Peyer's patch (tissue), 4 donors: ENCODE measurements at places on chromosomes 12 and 14.

DNA sequence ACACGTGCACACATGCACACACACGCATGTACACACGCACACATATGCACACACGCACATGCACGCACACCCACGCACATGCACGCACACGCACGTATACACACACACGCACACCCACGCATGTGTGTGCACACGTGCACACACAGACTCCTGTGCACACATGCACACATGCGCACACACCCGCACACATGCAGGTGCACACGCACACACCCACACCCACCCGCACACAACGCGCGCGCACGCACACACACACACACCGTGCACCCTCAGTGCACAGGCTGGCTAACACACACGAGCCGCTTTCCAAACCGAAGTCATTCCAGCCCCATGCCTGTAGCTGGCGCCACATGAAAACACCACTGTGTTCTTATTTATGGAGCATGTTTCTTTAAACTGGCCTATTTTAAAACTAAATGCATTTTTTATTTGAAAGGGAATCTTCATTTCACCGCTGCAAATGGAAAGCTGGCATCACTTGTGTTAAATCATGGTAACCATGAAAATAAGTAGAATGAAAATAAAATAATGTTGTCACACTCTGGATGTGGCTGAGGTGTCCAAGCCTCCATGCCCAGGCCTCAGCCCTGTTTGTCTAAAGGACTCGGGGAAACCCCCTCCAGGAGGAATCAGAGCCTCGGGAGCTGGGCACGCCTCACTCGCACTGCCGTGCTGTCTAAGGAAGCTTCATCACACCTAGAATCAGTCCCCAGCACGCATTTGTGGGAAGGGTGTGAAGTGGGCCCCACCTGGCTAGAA, 45.1 kb downstream of the GALNT9 start:
- DNase-seq = no peak

DNA sequence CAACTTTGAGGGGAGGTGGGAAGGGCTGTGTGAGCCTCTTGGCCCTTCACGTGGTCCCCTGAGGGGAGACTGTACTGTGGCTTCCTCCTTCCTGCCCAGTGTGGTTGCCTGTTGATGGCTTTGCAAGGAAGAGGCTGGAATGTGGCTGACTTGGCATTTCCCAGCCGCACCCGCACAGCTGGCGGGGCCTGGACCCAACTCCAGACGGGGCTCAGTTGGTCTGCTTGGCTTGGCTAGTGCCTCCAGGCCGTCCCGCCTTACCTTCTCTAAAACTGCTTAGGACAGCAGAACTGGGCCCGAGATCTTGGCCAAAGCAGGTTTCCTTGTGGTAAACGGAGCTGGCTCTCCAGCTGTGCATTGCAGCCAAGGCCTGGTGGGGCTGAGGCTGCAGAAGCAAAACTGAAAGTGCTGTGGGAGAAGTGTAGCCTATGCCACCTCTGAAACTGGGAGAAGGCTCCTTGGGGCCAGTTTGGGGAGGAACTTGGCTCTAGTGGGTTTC, 139.5 kb downstream of the SMOC1 start:
- DNase-seq = peak; percentile 53

- no peak for DNase-seq
These were observed 49.0 kb upstream of the SLC8A3 start for GRCh38 chr14:70237710-70238109.

DNA sequence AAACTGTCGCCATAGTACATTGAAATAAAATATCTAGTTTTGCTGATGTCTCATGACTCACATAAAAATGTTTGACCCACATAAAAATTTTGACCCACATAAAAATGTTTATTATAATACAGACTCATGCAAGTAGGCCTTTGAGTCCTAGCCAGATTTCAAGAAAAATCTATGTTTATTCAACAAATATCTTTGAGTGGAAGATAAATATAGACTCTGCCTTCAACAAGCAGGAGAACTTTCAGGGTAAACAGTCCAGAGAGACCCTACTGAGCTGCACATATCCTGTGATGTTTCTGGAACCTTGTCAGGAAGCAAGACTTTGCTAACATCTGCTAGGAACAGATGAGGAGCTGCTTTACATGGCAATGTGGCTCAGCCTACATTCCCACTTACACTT, 283.1 kb downstream of the MDGA2 start:
- DNase-seq = no peak

DNA sequence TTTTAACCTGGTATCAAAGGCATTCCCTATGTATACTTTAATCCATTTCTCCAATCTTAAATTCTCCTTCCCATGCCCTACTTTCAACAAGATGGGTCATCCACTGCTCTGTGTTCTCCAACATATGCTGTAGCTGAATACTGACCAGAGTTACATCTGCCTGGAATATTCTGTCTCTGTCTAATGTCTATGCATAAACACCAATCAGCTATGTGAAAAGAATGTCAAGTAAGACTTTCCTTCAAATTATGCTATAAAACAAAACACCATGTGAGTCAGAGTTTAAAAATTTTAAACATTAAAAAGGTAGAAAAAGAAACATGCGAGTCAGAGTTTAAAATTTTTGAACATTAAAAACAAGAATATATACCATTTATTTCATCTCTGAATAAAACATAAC, 19.3 kb downstream of the NT5DC3 start:
- DNase-seq = no peak

DNA sequence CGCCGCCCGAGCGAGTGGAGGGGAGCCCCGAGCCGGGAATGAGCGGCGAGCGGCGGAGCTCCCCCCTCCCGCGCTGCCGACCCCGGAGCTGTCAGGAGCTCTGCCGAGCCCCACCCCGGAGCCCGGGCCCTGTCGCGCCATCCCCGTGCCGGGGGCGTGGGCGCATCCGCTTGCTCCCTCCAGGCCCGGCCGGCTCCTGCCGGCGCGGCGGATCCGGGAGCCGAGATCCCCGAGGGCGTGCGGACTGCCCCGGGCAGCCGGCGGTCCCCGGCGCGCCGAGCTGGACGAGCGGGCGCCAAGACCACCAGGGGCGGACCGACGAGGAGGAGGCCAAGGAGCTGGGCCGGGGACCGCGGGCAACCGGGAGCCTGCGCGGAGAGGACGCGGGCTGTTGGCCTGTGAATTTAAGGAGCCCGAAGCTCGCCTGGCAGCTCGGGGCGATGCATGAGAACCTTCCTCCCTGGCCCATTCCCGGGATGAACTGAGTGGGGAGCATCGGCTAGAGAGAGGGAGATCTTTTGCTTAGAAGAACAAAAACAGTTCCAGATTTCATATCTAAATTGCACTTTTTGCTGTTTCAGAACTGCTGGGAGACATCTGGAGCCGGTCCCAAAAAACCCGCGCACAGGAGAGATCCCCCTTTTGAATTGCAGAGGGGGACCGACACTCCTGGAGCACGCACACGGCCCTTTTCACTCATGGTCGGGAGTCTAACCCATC, 2.0 kb downstream of the PTHLH start:
- DNase-seq = peak; percentile 45

GRCh38 chr14:81176241-81176640, 44.5 kb downstream of the GTF2A1 start:
- peak; percentile 76 for DNase-seq

DNA sequence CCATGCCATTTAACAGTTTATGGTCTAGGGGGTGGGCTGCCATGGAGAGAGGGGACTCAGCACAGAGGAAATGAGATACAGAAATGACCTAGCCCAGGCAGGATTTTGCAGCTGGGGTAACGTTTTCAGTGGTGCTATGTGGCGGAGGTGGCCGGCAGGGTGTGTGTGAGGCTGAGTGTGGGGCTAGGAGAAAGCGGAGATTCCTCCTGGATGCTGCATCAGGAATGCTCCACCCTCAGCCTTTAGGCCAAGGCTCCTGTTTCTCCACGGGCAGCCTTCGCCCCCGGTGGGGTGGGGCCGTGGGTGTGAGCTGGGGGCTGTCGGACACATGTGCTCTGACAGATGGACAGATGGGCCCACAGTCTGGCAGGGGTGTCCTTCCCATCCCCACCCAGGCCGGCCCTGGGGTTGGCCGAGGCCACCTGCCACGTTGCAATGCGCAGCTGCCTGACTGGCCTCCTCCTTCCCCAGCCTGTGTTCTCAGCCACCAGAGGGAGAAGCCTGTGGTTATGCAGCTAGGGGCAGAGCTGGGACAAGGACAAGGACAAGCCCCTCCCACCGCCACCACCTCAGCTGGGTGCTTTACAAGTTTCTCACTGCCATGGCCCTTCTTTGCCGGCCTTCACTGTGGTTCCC, 44.3 kb downstream of the TEAD4 start:
- no peak for DNase-seq

DNA sequence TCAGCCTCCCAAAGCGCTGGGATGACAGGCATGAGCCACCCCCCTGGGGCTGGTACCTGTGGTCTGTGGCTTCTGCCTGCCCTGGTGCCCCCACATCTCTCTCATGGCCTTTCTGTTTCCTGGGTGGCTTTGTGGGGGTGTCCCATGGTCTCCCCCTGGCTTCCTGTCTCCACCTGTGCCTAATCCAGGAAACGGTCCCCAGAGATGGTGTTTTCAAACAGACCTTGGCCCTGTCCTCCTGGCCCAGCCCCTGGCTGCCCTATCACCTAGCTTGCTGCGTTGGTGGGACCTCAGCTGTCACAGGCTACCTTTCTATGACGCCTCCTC, 18.1 kb downstream of the MEG3 start:
- no peak for DNase-seq

DNA sequence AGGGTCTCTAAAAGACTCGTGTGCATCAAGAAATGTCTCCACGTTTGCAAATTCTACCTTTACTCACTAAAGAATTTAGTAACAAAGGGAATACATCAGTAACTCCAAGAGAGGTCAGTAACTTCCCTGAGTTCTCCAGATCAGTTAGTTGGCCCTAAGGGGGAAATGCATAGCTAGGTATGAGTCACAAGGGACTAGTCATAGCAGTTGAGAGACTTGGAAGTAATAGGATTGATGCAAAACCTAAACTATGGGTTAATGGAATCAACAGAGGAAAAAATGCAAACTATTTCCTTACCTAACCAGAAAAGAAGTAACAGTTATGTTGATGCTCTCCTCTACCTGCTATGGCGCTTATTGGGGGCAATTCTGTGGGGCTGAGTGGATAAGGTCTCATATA, 148.8 kb upstream of the GARIN6 start:
- DNase-seq = no peak

GRCh38 chr12:18165889-18166288, 75.9 kb upstream of the RERGL start:
- no peak for DNase-seq

- no peak for DNase-seq
These were observed 67.2 kb upstream of the DIO2 start for GRCh38 chr14:80278293-80279023.

DNA sequence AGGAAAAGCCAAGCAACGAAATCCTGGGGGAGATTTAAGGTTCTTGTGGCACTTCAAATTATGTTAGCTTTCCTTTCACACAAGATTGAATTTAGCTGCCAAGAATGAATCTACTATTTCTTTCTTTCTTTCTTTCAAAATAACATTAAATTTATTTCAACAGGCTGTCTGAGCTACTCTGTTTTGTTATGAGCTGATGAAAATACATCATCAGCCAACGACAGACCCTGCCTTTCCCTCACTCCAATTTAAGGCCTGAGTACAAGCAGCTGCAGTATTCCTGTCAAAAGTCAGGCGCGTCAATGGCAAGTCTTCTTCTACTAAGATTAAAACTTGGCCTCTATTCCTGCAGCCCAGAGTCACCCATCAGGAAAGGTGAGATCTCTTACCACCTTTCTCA, 347.7 kb upstream of the FLRT2 start:
- DNase-seq = no peak

DNA sequence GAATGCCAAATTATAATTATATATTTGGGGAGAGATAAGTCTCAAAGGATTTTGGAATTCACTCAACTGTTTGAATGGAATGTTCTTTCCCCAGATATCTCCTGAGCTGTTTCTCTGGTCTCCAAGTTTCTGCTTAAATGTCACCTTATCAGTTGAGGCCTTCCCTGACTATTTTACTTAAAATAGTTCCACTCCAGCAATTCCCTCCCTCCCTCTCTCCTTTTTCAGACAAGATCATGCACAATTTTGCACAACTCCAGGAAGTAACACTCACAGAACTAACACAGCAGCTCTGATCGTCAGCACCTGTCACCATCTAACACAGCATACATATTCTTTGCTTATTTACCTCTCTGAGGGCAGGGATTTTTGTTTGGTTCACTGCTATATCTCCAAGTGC, 12.5 kb downstream of the BTG1 start:
- DNase-seq = no peak

DNA sequence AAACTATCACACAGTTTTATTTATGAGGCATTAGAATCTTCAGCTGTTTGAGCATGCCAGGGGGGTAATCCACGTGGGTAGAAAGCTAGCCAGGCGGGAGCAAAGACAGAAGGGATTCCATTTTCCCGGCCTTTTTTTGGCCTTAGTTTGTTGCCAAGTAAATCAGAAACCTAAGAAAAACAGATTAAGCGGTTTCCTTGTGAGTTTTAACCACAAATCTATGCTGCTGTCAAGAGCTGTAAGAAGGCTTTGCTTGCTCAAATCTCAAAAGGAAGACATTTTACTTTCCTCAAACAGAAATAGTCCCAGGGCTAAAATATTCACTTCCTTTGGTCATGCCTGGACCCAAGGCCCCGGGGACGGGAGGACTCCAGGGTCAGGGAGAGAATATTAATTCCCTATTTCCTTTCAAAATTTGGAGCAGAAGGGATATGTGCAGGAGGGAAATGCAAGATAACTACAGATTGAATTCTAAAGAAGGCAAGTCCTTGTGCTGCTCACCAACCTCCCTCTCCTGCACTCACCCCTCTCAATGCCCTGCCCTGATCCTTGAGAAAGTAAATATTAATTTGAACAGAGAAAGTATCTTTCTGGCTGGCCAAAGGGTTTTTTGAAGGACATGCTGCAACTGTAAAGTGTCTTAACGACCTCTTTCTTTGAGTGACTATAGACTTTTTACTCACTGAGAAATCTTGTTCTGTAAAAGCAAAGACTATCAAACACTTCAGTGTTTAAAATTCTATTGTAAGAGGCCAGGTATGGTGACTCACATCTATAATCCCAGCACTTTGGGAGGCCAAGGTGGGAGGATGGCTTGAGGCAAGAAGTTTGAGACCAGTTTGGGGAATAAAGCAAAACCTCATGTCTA, 75.7 kb downstream of the HSD17B6 start:
- no peak for DNase-seq

GRCh38 chr12:69331519-69331908, 16.7 kb upstream of the LYZ start:
- DNase-seq = no peak

- no peak for DNase-seq
These were observed 91.6 kb upstream of the GRIN2B start for GRCh38 chr12:14072987-14073386.

DNA sequence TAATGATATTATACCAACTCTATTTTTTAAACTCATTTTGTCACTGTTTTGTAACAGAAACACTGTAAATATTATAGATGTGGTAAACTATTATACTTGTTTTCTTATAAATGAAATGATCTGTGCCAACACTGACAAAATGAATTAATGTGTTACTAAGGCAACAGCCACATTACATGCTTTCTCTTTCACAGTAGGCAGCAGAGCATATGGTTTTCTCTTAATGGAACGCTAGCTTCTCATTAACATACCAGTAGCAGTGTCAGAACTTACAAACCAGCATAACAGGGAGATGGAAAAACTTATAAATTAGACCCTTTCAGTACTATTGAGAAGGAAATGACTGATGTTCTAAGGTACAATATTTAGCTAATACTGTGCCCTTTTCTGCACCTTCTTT, 398.8 kb downstream of the PRKD1 start:
- no peak for DNase-seq

- peak; percentile 97 for DNase-seq
These were observed at the start of gene ARPC3 for GRCh38 chr12:110449799-110450497. ARPC3 (minus strand) TSS chr12:110450337; CDS start chr12:110450260, 77 bp downstream.

GRCh38 chr12:102956738-102957327, 641 bp upstream of the ASCL1 start:
- no peak for DNase-seq
